NCI-H187 (cell line): ENCODE measurements at places on chromosomes 11 and 22.

GRCh38 chr11:128692753-128693415 lies 988 bp upstream of the FLI1 start:
- DNase-seq = no peak

- no peak for DNase-seq
These were observed 53.6 kb downstream of the BRD1 start for GRCh38 chr22:49774046-49774445.

DNA sequence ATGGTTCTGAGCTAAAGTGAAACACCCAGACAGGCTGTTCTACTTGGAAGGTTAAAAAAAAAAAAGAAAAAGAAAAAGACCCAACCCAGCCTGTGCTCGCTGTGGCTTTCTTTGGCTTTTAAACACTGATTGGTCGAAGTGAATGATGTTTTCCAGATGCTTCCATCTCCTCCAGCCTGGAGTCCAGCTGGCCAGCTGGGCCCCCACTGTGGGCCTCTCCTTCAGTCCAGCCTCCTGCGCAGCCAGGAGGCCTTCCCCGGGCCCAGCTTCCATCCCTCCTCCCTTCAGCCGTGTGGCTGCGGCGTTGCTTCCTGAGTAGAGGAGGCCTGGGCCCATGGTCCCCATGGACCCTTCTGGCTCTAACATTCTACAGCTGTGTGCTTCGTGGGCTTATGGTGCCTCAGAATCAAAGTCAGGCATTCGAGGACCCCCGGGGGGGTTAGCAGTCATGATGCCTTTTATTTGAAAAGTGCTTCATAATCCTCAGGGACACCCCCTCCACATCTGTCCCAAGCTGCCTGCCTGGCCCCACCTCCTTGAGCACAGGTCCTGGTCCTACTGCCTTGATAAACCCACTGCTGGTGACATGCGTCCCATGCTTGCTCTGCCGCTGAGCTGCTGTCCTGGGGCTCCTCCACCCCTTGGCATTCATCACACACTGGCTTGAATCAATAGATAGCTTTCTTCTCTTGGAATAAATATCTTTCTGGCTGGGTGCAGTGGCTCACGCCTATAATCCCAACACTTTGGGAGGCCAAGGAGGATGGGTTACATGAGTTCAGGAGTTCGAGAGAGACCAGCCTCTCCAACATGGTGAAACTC lies 42.2 kb upstream of the FBLN1 start:
- DNase-seq = no peak

DNA sequence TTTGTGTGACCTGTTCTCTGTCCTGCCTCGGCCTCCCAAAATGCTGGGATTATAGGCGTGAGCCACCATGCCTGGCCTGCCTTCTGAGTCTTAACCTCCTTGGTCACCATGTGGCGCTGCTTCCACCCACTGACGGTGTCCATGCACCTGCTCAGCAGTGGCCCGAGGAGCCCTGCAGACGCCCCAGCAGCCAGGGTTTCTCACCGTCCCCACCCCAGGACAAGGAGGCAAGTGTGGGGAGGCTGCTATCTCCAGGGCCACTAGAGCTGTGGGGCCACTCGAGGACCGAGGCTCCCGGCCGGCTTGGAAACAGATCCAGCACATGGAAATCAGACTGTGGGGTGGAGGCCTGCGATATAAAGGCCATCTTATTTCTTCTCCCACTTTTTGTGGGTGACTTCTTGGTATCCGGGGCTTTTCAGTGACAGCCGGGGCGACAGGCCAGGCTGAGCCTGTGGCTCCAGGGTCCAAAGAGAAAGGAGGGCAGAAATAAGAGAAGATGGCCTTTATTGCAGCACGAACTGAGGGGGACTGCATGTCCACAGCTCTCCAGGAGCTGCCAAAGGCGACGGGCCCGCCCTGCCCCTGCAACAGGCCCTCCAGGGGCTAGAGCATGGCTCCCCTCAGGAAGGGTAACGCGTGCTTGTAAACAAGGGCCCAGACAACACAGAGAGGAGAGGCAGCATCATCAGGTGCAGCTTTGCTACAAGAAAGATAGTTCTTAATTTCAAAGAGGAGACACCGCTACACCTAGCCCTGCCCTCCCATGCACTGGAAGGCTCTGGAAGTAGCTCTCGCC lies 15.0 kb downstream of the TSPO start:
- DNase-seq = no peak

DNA sequence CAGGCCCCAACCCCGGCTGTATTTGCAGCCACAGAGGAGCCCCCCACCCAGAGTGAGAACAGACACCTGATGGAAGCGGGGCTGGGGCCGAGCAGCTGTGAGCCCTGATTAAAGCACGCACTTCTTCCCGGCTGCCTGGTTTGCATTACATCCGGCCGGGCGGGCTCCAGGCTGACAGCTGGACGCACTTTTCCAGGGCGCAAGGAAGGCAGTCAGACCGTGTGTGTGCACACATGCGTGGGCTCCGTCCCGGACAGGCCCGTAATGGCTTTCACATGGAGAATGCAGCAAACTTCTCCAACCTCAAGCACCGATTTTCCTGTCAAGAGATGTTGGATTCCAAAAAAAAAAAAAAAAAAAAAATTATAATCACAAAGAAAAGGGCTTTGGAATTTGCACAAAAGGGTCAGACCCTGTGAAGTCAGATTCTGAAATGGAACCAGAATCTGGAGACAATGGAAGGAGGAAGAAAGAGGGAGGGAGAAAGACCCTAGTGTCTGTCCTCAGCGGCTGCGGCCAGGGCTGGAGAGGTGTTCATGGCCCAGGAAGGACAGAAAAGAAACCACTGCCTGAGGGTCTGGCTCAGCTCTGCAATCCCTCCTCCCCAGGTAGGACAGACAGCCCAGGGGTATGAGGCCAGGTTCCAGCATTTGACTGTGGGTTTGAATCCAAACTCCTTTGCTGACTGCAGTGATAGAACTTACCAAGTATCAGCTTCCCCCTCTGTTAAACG lies 365.5 kb downstream of the MN1 start:
- no peak for DNase-seq
